ENCODE measurements at places on chromosomes 2 and 18.

DNA sequence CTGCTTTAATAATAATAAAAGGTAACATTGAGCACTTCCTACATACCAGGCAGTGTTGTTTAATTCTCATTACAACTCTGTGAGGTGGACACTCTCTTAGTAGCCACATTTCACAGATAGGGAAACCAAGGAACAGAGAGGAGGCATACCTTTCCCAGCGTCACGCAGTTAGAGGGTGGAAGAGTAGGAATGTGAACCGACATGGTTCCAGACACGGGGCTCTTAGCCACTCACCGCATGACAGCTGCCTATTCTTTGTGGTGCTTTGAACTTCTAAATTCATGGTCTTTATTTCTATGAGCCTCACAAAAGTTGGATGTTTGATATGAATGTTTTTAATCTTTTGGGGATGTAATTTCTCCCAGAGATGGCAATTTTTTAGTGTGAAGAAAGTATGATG, 76.0 kb downstream of the OSBPL6 start:
- no peak for DNase-seq

DNA sequence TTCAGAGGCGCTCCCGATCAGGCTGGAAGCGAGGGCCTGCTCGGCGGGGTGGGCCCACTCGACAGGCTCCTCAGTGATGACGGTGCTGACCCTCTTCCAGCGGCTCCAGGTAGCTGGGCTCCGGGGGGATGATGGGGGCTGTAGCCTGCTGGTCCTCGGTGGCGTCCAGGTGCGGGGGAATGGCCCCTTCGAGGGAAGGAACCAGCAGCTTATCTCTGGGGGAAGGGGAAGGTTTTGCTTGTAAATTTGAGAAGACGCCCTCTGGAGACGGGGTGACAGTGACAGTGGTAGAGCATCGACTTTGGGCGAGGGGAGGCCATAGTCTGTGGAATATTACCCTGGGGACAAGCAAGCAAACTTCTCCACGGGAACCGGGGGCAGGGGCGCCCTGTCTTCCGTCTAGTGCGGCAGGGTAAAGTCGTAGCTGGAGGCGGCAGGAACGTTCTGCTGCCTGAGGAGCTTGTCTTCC, 891.9 kb upstream of the LRRTM1 start:
- DNase-seq, result no peak

DNA sequence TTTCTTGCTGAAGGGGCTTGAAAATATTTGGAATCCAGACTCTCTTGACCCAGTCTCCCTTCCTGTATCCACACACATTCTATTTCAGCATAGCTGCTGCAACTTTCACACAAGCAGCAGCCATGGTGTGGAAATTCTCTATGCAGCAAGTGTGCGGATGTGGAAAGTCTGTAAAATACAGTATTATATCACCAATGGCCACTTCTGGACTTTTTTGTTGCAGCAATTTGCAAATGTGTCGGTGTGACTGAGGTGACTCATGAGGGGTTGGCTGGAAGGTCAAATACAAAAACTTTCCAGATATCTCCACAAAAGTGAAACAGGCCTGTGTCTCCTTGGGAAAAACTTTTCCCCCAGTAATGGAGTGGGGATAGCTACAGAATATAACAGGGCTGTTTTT, 299.3 kb upstream of the GYPC start:
- DNase-seq, result no peak

- no peak for DNase-seq
Observed at GRCh38 chr2:174788291-174788929, 24.1 kb upstream of the CHRNA1 start.

DNA sequence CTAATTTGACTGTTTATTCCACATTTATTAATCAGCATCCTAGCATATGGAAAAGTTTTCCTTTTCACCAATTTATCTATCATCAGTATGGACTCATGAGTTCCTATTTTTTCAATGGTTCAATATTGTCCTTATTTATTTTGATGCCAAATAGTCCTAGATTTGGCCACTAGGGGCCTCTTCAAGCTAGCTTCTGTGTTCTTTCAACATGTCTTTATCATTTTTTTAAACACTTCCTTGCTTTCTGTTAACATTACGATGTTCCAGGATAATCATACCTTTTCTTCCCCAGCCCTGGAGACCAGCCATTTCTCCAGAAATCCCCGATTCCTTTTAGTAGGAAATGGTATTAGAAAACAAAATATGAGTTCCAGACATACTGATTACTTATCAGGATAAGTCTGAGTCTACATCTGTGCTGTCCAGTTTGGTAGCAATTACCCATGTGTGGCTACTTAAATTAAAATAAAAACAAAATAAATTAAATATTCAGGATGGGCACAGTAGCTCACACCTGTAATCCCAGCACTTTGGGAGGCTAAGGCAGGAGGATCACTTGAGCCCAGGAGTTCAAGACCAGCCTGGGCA, 70.6 kb downstream of the RPE start:
- DNase-seq, result peak; percentile 66

GRCh38 chr2:11286749-11287148, 57.7 kb downstream of the ROCK2 start:
- DNase-seq, result no peak

GRCh38 chr2:149765003-149765402, 177.4 kb upstream of the MMADHC start:
- no peak for DNase-seq

DNA sequence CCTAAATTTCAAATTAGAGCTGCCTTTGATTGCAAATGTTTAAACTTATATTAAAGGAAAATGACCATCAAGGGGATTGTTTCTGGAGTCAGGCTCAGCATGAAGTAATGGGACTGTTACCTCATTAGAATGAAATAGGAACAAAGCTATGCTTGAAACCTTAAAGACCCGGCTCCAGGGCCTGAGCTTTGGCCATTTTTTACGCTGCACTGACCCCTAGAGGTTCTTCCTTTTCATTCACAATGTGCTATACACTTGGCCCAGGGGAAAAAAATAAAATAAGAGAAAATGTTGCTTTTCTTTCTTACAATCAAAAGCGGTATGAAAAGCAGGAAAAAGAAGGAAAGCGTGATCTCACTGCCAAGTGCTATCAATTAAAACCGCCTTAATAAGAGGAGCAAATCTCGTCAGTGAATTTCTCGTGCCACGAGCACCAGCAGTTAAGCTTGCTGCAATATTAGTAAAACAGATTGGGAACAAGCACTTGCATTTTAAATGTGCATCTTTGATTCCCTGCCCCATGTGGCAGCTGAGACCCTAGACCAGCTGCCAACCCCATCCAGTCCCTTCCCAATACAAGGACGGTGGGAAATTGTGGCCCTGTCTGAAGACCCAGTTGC, 96.6 kb downstream of the MBD2 start:
- DNase-seq, result peak; percentile 55

DNA sequence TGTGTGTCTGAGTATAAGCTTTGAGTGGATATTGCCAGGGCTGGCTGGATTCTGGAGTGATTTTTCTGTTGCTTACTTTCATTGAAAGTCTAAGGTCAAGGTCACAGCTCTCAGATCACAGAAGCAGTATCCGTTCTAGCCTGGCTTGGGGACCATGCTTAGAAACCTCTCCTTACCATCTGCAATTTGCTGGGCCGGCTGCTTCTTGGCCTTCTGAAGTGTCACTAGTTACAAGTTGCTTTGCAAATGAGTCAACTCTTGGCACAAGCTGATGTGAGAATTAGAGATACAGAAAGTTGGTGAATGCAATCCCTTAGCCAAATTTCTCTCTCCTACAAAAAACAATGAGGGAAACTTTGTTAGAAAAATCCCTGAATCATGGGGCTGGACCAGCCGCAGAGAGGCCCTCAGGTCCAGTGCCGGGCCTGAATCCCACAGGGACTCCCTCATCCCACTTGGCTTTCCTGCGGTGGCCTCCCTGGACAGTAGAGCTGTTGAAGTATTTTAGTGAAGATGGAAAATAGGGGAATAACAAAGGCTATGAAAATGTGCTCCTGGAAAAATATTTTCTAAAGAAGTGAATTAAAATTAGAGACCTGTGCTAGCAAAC, 92.7 kb upstream of the CNGA3 start:
- DNase-seq, result no peak

- DNase-seq, result no peak
Observed at GRCh38 chr2:142061733-142062132, 69.1 kb downstream of the LRP1B start.

- DNase-seq, result no peak
Observed at GRCh38 chr2:120441351-120441700, 95.4 kb downstream of the INHBB start.

DNA sequence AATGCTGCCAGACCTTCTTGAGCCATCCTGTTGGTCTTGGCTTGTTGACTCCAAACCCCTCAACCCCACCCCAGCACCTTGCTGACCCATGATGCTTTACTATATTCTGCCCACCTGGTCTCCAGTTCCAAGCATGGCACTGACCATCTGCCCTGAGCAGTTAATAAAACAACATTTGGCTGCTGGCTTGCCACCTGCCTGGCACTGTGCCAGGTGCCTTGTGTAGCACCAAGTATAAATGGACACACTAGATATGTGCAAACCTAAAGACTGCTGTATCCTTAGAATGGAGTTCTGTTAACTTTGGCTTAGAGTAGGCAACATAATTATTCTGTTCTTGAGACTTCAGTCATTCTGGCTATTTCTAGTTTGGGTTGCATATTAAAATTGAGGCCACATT, 91.4 kb downstream of the ACSL3 start:
- no peak for DNase-seq

DNA sequence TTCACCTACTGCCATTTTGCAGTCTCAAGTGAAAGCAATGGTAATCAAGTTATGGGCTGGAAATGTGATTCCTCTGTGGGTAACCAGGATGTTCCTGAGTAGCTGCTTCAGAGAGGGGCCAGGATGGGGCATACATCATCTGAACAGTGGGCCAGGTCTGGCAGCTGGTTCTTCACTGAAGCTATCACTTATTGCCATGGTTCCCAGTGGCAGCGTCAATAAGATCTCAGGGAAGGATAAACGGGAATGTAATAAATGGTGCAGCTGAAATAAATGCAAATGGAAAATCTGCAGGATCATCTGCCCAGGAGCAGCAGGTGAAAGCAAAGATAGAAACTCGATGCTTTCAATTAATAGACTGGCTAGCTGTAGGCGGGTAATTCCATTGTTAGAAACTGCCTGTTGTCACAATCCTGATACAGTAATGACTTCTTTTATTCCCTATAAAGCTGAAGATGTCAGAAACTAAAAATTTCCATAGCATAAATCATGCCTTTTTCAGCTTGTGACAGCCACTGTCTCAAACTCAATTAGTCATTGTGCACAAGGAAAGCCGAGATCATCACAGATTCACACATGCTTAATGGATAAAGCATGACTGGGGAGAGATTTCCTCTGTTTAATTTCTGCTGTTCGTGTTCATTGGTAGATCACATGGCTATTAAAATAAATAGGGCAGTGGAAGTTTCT, 56.2 kb upstream of the CCDC85A start:
- DNase-seq, result no peak

GRCh38 chr2:86671337-86671981, 47.8 kb upstream of the RNF103 start:
- DNase-seq, result no peak

GRCh38 chr18:50453014-50453680, 78.3 kb downstream of the SKA1 start:
- DNase-seq, result no peak

GRCh38 chr2:46393347-46393820, 86.0 kb upstream of the TMEM247 start:
- no peak for DNase-seq

DNA sequence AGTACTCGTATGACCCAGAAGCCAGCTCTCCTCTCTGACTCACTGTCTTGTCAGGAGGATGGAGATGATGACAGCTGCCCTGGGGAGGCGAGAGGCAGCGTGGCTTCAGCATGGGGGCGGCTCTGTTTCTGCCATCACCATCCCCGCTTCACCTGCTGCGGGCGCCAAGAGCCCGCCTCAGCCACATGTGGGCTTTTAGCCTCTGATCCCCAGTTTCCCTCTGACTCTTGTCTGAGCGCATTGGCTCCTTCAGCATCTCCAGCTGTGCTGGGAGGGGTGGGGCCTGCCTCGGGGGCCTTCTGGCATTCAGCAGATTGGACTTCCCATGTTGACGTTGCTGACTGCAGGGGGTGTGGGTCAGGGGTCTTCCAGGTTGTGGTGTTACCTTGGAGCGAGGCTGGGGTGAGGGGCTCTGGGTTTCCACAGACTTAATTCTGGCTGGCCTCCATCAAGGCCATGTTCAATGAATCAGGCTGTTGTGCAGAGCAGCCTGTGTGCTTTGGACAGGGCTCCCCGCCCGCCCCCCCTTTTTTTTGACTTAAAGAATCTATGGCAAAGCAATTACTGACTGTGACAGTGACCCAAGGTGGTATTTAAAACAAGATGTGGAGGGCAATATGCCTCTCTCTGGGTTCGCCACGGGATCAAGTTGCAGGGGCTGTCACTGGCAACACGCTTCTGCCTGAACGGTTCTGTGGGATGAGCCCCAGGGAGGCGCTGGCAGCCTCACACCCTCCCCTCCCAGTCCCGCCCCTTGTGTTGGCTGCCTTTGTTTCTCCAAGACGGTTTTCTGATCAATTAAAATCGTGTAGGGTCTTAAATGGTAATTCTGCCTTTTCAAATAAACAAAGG, 228.3 kb downstream of the LDLRAD4 start:
- DNase-seq, result no peak

DNA sequence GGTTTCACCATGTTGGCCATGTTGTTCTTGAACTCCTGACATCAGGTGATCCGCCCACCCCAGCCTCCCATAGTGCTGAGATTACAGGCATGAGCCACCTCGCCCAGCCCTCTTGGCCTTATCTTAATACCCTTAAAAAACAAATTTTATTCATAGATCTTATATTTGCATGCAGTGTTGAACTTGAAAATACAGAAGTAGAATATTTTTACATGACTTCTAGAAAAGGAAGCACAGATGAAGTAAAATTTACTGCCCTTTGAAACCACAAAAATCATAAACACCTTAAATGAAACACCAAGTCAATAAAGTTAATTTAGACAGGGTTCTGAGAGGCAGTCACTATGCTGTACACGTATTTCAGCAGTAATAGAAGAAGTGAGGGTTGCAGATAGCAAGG, 145.7 kb downstream of the CERS6 start:
- DNase-seq, result no peak

DNA sequence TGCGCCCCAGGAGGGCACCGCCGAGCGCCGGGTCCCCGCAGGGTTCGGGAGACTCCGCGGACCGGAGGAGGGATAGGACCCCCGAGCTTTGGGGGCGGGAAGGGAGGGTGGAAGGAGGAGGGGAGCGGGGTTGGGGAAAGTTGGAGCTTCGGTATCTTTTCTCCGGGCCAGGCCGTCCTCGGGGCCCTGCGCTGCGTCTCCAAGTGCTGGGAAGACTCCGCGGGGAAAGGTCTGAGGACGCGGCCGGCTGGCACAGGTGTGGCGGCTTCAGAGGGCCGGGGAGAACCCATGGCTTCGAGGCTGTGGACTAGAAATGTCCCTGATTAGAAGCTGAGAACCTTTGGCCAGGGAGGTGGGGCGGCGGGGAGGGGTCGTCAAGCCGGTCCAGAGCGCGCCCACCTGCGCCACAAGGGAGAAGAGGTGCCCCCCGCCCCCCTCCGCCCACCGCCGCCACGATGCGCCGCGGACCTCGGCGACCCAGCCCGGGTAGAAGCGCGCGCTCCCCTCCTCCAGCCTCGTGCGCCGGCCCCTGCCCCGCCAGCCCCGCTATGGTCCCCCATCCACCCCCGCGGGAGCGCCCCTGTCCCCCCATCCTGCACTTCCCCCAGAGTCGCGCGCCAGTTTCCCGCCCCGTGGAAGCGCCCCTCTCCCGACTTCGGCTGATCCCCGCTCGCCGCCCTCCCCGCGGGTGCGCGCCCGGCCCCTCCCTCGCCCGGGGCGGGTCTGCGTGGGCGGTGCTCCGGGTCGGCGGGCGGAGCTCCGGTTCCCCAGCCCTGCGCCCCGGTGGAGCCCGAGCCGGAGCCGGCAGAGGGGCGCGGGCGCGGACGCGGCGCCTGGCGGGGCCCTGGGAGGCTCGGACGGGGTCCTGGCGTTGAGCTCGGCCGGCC, at the start of gene SNTG2:
TSS of gene SNTG2 (plus strand) at position 770 of the 887 bp plus-strand sequence. CDS start 148 bp downstream, outside the sequence.
- no peak for DNase-seq

All from hematopoietic multipotent progenitor cell treated with erythropoietin and hydrocortisone succinate and interleukin-3 and kit ligand, for 8 days (in vitro differentiated cells).